ENCODE measurements at places on chromosomes 12 and 14.

DNA sequence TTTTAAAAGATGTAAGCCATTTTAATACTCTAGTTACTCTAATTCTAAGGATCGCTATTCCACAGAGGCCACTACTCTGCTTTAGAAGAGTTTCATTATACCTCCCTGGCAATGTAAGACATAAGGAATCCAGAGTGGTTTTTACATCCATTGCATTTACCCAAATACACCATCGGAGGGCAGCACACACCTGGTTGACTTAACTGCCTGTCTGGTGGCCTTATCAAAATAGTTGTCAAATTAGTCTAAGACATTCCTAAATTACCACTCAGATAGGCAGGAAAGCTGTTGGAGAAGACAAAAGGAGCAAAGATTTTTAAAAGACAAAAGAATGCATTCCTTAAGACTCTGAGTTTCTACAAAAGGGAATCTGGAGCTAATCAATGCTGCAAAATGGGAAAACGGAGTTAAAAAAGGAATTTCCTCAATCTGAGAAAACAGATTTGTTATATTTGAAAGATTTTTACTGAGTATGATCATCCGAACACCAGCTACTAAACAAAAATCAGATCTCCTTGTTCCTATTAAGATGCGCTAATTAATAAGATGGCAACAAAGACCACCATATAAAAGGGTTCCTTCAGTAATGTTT is 33.8 kb upstream of the FGD4 start:
- peak; percentile 80 for DNase-seq

GRCh38 chr12:128578045-128578444 is 245.7 kb downstream of the SLC15A4 start:
- no peak for DNase-seq

- no peak for DNase-seq
Observed at GRCh38 chr12:89857652-89858274, 149.1 kb upstream of the ATP2B1 start.

- DNase-seq, result peak; percentile 3
Observed at GRCh38 chr14:87196436-87196835, 796.5 kb downstream of the GALC start.

DNA sequence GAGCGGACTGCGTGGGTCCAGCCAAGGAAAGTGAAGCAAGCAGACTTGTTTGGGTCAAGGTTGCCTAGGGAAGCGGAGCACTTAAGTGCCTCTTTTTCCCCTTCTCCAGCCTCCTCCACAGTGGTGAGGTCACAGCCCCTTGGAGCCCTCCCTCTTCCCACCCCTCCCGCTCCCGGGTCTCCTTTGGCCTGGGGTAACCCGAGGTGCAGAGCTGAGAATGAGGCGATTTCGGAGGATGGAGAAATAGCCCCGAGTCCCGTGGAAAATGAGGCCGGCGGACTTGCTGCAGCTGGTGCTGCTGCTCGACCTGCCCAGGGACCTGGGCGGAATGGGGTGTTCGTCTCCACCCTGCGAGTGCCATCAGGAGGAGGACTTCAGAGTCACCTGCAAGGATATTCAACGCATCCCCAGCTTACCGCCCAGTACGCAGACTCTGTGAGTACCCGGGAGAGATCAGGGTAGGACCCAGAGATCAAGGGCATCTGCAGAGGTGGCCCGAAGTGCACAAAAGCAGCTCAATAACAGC is at the start of gene TSHR:
Gene TSHR, plus strand, starts transcription at position 206 of the 526 bp plus-strand sequence. Its CDS starts 60 bp downstream, at position 266.
- no peak for DNase-seq

DNA sequence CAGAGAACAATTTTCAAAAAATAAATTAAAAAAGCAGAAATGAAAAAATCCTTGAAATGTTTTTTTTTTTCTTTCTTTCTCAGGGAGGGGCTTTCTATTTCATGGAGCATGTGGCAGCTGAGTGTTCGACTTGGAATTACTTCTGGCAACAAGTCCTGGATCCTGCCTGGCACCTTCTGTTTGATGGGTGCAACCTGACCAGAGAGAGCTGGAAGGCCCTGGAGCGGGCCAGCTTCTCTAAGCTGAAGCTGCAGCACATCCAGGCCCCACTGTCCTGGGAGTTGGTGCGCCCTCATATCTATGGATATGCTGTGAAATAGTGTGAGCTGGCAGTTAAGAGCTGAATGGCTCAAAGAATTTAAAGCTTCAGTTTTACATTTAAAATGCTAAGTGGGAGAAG is 22.5 kb upstream of the HIGD1C start:
- no peak for DNase-seq

GRCh38 chr12:106926657-106927056 is 29.1 kb upstream of the TMEM263 start:
- no peak for DNase-seq

GRCh38 chr12:25819691-25820090 is 138.8 kb upstream of the RASSF8 start:
- DNase-seq, result no peak

GRCh38 chr14:102764220-102764671 is 13.0 kb upstream of the TRAF3 start:
- no peak for DNase-seq

GRCh38 chr12:89470741-89471509 is 53.7 kb downstream of the GALNT4 start:
- peak; percentile 30 for DNase-seq

GRCh38 chr12:94762259-94762942 is 112.0 kb upstream of the TMCC3 start:
- DNase-seq, result no peak

DNA sequence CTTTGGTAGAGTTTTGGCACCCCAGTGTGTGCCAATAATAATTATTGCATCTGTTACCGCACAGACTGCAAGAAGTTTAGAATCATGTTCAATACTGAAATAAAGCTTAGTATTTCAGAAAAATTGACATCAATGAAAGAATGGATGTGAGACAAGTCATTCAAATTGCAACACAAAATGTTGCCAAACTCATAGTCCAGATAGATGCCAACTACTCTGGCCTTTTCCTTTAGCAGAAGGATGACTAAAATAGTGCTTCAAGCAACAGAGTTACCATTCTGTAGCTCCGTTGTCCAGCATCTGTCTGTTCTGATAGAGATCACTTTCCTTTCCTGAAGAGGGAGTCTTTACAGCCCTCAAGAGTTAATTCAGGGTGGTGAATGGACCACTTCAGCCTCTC is 77.5 kb downstream of the LIN7A start:
- peak; percentile 28 for DNase-seq

DNA sequence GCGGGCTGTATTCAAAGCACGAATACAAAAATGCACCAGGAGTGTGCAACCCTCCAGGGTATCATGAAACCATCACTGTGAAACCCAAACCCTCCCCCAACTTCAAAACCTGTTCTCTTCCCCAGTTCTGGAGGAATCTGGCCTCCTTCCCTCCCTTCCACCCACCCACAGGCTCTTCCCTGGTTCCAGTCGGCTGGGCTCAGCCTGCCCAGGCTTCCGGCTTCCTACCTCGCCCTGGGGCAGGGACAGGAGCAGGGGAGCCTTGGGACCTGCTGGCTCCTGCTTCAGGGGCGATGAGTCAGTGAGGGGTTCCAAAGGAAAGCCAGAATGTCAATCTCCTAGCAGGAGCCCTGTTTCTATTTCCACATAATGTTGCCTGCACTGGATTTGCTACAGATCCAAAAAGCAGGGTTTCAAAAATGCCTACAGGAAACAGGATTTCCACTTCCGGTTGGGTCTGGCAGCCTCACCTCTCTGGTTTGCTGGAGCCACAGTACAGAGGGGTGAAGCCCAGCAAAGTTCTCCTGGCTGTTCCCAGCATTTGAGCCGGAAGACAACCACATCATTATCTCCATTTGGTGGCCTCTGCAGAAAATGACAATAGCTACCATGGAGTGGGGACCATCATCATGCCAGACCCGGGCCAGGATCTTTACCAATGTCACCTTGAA is 278.3 kb downstream of the DPF3 start:
- DNase-seq, result peak; percentile 26

- DNase-seq, result no peak
Observed at GRCh38 chr12:53952871-53953734, 1.6 kb upstream of the HOXC12 start.

DNA sequence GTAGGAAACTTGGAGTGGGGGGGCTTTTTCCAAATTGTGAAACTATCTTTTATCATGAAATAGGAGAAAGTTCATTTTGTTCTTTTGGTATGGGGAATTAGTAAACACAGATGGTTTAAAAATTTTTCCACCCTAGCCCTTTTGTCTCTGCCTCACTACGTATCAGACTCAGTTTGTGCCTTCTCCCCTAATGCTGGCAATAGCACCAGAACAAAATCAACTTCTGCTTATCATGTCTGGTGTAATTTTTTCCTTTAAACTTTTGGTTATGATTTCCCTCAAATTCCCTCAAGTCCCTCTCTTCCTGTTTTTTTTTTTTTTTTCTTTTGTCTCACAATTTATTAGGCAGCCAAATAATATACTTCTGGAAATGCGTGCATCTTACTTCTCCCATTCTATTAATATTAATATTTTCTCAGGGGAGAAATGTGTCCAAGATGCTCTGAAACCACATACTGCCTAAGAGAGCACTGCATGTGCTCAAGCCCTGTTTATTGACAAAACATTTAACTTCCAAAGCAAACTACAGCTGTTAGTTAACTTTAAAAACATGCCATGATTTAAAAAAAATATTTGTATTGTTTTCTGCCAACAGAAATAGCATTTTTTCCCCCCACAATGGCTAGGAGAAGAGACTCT is 35.4 kb downstream of the TESPA1 start:
- no peak for DNase-seq

DNA sequence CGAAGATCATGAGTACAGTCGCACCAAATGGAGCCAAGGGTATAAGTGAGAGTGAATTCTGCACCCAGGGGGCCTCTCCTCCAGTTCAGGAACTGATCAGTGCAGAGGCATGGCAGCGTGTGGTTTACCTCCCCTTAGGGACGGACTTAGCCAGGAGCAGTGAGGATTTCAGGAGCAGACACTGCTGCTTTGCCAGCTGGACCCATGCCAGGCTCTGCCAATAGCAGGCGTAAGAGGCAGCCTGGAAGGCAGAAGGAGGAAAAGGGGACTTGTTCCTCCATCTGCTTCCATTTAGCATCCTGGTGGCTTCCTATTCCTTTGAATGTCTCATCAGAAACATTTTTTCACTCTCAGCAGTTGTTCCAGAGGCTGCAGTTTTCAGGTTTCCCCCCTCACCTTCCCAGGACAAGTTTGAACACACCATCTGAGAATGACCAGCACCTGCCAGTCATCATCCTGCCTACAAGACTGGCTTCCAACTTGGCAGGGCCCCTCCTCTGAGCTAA is 137.0 kb upstream of the LMNTD1 start:
- DNase-seq, result no peak

GRCh38 chr12:104057771-104058197 is 6.5 kb upstream of the HCFC2 start:
- no peak for DNase-seq
